ENCODE measurements at places on chromosomes 13 and 19.

GRCh38 chr13:38264363-38265131 lies 85.1 kb upstream of the UFM1 start:
- DNase-seq: no peak

- no peak for DNase-seq
Observed at GRCh38 chr13:99473515-99473914, 27.8 kb upstream of the TM9SF2 start.

- DNase-seq: no peak
Observed at GRCh38 chr19:38421856-38422255, 4.2 kb downstream of the RASGRP4 start.

GRCh38 chr13:62482351-62482750 lies 1066.7 kb upstream of the PCDH20 start:
- DNase-seq: no peak

DNA sequence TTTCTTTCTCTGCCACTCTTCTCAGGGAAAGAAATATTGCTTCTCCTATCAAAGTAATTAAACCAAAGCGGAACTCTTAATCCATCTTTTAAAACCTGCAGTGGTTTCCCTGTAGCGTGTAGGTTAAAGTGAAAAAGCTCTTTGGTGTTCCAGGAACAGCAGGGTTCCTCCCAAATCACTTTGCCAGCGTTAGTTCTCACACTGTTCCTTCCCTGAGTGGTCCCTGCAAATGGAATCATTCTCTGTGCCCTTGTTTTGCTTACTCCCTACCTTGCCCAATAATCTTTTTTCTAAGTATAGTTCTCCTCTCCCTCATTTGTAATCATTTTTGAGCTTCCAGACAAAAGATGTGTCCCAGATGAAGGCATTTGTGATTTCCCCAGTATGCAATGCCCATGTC lies 207.5 kb downstream of the HS6ST3 start:
- no peak for DNase-seq

Data from stimulated activated CD4-positive, alpha-beta T cell treated with anti-CD3 and anti-CD28 coated beads, Interleukin-1b, Interleukin-23, amount 100 ng/mL, for 24 hours (primary cell).